Liver (tissue), 10 donors: ENCODE measurements at places on chromosomes 7 and 10.
A peak's percentile ranks its signal among the peaks of the same experiment; 100 is the strongest.

- no peak for DNase-seq
Observed at GRCh38 chr7:74012842-74013249, 15.1 kb upstream of the ELN start.

DNA sequence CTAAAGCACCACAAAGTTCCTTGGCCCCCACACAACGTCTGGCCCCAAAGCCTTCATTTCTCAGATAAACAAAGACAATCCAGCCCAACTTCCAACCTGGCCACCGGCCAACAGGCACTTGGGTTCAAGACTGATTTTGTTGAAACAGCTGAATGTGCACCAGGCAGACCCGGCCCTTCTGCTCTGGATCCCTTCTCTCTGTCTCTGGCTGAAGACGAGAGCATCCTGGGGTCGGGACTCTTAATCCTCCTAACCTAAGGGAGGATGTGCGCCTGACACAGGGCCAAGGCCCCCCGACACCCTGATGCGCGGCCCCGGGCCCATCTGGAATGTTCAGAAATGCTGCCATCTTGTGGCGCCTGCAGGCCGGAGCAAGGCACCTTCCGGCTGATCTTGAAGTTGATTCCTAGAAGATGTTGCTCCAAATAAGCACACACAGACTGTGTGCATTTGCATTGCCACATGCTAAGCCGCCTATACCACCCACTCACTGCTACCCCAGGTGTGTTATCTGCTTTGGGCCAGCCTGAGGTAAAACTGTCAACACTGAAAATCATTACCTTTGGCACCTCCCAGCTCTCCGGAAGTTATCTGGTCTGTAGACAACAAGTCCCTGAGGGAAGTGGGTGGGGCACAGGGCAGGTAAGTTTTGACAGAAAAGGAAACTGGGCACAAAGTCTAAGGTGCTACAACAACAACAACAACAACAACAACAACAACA is 98.4 kb upstream of the HABP2 start:
- peak; percentile 51 for DNase-seq

DNA sequence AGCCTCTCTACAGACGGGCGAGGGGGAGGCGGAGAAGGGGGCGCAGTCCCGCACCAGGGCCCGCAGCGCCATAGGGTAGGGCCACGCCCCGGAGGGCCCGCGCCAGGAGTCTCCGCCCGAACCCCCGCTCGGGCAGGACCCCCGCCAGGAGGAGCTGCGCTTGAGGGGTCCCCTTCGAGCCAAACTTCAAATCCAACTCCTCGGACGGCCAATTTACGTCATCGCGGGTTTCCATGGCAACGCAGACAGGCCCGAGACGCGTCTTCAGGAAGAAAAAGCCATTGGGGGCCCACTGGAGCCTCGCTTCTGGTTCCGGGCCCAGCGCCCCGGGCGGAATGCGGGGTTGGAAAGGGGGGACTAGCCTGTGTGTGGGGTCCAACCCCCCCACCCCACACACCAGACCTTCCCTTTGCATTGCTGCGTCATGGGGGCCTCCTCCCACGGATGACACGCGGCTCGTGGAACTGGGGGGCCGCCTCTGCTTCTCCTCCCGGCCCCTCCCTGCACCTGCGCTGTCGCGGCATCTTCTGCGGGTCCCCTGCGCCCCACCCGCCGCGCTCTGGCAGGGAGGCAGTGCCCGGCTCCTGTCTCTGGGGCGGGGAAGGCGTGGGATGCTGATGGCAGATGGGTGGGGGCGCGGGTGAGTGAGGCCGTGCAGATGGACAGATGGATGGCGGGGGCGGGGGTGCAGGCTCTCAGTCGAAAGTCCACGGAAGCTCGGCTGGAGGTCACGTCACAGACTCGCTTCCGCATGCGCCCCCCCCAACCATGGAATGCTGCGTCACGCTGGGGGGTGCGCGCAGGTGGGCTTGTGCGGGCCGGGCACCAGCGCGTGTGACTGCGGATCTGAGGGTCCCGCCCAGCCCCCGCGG is 1.2 kb downstream of the CALY start:
- DNase-seq: no peak

GRCh38 chr7:107689553-107689952 is 28.9 kb downstream of the SLC26A4 start:
- DNase-seq: no peak

DNA sequence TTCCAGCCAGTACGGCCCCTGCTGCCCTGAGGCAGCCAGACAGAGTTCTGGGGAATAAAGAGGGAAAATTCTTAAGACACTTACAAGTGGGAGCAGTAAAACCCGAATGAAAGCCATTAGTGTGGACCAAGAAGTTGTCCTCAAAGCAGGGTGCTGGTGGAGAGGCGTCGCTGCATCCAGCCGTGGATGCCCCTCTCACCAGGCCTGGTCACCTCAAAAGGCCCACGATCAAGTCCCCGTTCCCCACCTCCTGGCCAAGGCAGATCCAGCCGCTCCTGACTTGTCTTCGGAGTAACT is 656 bp downstream of the VSTM4 start:
- no peak for DNase-seq

DNA sequence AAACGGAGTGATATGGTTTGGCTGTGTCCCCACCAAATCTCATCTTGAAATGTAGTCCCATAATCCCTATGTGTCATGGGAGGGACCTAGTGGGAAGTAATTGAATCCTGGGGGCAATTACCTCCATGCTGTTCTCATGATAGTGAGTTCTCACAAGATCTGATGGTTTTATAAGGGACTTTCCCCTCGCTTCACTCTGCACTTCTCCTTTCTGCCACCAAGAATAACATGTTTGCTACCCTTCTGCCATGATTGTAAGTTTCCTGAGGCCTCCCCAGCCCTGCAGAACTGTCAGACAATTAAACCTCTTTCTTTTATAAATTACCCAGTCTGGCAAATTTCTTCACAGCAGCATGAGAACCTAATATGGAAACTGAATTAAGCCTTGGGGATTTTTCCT is 19.1 kb downstream of the FAM3C start:
- DNase-seq: no peak

DNA sequence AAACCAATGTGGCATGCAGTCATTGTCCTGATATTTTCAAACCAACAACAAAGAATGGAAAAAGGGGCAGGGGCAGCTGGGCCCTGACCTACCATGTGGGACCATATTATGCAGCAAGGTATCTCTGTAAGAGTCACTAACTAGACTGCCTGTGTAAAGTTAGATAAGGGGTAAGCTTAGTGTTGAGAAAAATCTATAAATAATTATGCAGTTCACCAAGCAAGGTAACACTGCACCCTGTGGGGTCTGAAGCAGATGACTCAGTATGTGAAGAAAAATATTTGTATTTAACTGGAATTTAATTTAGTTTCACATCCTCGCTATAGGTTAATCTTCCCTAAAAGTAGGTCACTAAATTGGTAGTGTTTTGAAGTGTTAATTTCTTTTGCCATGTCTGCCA is 99.3 kb downstream of the PPP1R3A start:
- no peak for DNase-seq
